ENCODE measurements at places on chromosomes 7 and 10.

- DNase-seq = peak; percentile 46
Observed at GRCh38 chr10:11658801-11659368, 47.4 kb upstream of the USP6NL start.

DNA sequence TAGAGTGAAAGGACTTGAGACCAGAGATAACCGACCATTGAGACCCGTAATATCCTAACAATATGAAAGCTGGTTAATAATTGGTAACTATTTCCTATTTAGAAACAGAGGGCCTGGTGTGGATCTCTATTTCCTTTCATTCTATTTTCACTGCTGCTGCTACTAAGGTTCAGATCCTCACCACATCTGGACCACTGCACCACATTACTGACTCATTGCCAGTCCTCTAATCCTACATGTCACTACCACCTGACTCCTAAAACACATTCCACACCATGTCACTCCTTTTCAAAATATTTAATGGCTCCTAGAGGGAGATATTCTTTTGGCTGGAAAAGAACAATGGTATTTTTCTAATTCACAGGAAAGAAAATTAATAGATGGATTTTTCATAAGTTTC lies 6.4 kb downstream of the USP54 start:
- no peak for DNase-seq

- no peak for DNase-seq
Observed at GRCh38 chr7:123210986-123211385, 11.2 kb upstream of the SLC13A1 start.

DNA sequence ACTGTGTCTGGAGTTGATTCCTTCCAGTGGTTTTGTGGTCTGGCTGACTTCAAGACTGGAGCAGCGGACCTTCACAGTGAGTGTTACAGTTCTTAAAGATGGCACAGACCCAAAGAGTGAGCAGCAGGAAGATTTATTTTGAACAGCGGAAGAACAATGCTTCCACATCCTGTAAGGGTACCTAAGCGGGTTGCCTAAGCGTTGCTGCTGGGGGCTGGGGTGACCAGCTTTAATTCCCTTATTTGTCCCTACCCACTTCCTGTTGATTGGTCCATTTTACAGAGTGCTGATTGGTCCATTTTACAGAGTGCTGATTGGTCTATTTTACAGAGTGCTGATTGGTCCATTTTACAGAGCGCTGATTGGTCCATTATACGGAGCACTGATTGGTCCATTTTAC lies 13.2 kb downstream of the AKR1B15 start:
- DNase-seq = no peak

- DNase-seq = peak; percentile 74
Observed at GRCh38 chr10:118966076-118966849, 63.3 kb upstream of the NANOS1 start.

- no peak for DNase-seq
Observed at GRCh38 chr10:33524966-33525365, 190.5 kb upstream of the NRP1 start.

GRCh38 chr7:127532736-127533135 lies 52.7 kb downstream of the GCC1 start:
- no peak for DNase-seq

- DNase-seq = no peak
Observed at GRCh38 chr10:27541796-27542729, 38.0 kb downstream of the RAB18 start.

DNA sequence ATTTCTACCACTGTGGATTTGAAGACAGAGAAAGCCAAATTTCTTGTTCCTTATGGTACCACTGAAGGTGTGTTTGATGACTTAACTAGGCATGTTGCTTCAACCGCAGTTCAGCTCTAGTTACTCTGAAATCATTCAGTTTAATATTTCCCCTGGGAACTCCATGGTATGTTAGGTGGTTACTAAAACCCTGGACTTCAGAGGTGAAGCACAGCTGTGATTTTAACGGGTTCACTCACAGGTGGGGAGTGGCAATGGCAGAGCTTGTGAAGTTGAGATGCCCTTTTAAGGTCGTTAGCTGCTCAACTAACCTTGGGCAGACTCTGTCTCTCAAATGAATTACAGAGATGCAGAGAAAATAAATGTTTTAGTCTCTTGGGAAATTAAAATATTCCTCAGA lies 163.6 kb upstream of the PHYHIPL start:
- DNase-seq = no peak

DNA sequence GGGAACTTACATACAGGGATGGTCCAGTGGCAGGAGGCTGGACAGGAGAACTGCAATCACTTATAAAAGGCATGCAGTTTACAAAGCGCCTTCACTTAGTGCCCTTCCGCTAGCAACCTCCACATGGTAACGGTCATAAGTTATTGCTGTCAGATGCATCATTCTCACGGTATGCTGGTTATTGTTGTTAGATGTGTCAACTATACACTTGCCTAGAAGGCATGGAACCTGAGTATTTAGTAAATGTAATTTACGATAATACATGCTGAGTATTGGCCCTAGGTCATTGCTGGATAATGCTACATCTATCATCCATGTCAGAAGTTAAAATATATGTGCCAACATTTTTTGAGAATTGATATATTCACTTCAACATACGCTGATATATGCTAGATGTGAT lies 155.1 kb upstream of the MBL2 start:
- DNase-seq = no peak

GRCh38 chr7:46003896-46004875 lies 83.1 kb upstream of the IGFBP3 start:
- DNase-seq = no peak

DNA sequence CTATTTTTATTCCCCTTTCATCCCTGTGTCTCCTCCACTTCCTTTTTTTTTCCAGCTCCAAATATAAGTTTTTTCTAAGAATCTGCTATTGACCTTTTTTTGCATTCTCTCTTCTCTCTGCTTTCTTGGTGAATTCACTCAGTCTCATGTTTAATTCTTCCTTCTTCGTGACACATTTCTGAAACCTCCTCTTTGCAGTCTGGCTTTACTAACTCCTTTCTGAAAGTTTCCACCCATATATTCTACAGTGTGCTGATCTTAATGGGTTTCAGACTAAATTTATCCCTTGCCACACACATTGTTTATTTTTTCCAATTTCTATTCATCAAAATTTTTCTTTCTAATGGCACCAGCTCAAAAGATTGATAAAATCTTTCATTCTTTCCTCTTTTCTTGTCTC lies 47.8 kb upstream of the CALD1 start:
- no peak for DNase-seq

DNA sequence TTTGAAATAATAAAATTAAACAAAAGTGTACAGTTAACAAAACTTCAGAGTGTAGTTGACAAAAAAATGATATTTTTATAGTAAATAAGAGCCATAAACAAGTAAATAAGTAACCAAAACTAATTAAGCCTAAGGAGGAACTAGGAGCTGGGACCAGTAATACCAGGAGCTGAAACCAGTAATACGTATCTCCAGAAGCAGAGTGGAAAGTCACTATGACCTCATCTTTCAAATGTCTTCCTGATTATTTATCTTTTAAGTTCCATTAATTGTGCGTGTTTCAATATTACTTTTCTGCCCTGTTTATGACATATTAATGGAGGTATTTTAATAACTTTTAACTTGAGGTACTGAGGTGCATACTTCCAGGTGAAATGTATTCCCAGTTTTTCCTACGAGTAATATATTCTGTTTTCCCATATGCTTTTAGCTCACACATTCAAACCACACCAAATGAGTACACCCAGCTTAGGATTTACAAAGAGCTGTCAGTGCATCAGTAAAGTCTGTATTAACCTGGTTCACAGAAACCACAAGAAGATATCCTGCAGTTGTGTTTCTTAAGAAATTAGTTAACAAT lies 283.7 kb upstream of the HGF start:
- DNase-seq = no peak

DNA sequence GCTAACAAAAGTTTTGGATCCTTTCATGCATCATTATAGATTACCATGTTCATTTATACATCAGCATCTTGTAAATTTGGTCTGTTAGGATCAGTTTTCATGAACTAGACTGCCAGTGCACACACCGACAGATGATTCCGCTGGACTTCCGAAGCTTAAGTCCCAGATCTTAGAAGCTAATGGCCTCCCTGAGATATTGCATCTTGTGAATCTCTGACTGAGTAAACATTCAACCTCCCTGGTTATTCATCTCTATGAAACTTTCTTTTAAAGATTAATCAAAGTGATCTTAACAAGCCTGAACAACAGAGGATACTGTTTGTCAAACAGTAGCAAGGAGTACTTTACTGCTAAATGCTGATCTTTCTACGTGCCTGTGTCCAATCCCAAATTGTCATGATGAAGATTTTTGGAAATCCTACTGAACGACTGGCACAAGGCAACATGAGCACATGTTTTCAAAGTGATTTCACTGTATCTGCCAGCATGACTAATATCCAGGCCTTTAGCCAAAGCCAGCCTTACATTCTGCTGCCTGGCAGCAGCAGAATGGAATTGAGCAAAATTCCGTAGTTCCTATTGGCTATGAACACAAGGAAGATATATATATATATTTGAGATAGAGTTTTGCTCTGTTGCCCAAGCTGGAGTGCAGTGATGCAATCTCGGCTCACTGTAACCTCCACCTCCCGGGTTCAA lies 91.3 kb upstream of the ANK3 start:
- no peak for DNase-seq

DNA sequence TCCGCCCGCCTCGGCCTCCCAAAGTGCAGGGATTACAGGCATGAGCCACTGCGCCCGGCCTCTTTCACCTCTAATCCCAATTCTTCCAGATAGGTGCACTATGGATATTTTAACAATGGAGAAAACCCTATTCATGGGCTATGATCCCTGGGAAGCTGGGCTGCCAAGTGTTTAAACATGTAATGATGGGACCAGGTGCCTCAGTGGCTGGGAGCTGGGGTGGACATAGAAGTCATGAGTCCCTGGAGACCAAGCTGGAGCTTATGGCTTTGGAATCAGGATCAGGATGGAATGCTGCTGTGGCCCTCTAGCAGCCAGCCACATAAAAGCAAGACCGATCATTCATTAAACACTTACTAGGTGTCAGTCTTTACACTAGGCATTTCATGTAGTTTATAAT lies 41.8 kb upstream of the IGFBP3 start:
- no peak for DNase-seq

DNA sequence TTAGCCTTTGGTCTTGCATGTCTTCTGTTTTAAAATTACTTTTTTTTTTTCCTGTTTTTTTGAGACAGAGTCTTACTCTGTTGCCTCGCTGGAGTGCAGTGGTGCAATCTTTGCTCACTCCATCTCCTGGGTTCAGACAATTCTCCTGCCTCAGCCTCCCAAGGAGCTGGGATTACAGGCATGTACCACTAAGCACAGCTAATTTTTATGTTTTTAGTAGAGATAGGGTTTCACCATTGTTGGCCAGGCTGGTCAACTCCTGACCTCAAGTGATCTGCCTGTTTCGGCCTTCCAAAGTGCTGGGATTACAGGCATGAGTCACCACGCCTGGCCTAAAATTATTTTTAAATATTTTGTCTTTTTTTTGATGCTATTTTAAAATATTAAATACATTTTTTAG lies 38.5 kb downstream of the MLLT10 start:
- peak; percentile 24 for DNase-seq

- no peak for DNase-seq
Observed at GRCh38 chr10:125112697-125113494, 47.5 kb downstream of the CTBP2 start.

- no peak for DNase-seq
Observed at GRCh38 chr7:96414931-96415292, 93.0 kb upstream of the SLC25A13 start.

DNA sequence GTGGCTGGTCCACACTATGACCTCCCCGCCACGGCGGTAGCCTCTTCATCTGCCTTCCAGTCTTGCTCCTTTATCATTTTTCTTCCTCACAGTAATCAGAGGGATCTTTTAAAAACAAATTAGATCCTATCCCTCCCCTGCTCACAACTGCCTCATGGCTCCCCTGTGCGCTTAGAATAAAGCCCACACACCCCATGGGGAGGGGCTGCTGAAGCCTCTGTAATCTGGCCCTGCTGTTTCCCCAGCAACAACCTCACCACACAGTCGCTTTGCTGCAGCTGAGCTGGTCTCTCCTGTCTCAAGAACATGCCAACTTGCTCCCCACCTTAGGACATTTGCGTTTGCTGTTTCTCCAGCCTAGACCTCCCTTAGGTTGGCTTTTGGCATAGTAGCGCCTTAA lies 41.0 kb downstream of the SP8 start:
- DNase-seq = no peak

GRCh38 chr10:127524229-127524628 lies 24.9 kb upstream of the NPS start:
- DNase-seq = no peak

DNA sequence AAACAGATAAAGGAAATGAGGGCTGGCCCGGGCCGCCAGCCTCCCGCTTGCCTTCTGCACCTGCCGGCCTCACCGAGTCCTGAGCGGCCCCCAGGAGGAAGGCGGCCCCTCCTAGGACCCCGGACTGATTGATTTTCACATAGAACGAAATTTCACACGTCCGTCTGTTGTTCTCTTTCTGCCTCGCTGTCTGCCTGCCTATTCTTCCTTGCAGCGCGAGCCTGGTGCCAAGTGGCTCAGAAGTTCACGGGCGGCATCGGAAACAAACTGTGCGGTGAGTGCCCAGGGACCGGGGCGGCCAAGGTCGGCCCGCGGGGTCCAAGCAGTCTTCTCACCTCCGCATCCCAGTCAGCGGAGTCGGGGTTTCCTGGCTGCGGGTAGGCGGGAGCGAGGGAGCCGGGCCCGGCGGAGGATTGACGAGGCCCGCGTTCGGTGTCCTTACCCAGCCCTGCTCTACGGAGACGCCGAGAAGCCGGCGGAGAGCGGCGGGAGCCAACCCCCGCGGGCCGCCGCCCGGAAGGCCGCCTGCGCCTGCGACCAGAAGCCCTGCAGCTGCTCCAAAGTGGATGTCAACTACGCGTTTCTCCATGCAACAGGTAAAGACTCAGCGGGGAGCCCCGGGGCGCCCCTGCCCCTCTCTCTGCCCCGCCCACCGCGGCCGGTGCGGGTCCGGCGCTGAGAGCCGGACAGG lies 967 bp downstream of the GAD2 start:
- DNase-seq = no peak

DNA sequence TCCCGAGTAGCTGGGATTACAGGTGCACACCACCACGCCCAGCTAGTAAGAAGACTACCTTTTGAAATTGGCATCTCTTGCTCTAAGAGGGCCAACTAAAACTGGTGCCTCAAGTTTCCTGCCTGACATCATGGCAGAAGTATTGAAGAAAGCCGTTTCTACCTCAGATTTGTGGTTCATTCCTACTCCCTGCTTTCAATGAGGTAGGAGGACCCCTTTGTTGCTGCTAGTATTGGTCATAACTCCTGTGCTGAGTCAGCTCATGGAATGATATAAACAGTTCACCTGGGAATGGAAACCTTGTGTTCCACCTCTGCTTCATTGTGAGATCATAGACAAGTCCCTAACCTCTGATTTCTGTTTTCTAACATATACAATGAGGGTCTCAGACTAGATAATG lies 82.8 kb downstream of the CDK6 start:
- DNase-seq = no peak
